Kidney epithelial cell (primary cell): ENCODE measurements at places on chromosomes 1 and 21.

- no peak for DNase-seq
Observed at GRCh38 chr1:62523860-62524259, 73.5 kb upstream of the ANGPTL3 start.

- DNase-seq, result no peak
Observed at GRCh38 chr1:184191181-184191621, 139.7 kb downstream of the TSEN15 start.

- no peak for DNase-seq
Observed at GRCh38 chr1:53327182-53327913, 522 bp downstream of the LRP8 start.

- no peak for DNase-seq
Observed at GRCh38 chr1:54489627-54490250, 58.3 kb upstream of the ACOT11 start.

GRCh38 chr1:66371233-66372005 is 162.5 kb upstream of the SGIP1 start:
- no peak for DNase-seq

DNA sequence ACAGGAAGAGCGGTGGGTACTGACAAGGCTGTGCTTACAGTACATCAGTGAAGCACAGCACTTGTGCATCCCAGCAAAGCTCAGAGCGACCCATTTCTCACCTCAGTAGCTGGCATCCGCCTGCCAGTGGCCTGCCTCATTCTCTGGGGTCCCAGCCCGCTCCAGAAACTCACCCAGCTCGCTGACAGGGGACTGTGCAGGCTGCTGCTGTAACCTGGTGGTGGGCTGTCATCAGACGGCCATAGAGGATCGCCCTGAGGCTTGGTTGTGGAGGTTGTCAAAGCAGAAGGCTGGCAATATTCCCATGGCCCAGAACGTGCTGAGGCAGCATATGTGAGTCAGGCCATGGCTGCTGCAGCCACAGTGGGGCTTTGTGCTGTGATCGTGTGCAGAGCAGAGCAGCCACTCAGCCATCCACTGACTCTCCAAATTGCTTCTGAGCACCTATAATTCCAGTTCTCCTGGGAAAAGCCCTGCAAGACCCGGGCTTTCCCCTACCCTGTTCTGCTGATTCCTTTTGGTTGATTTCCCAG is 13.6 kb upstream of the GPR137B start:
- DNase-seq, result no peak

DNA sequence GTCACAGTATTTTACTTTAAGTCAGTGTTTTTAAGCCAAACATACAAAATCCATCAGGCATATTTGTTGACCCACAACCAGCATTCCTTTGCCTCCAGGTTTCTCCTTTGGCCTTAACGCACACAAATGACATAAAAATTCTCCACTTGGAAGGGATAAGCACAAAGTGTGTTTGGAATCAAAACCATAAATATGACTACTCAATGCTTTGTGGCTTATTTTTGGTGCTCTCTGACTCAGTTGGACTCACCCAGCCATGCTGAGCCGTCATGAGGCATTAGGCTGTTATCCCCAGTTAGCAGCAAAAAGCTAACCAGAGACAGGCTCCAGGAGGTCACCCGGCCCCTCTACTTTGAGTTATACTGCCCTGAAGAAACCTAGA is 948 bp downstream of the PRUNE1 start:
- DNase-seq, result no peak

GRCh38 chr1:153556348-153556747 is 7.3 kb upstream of the S100A3 start:
- no peak for DNase-seq

- no peak for DNase-seq
Observed at GRCh38 chr1:37797750-37798345, 4.2 kb downstream of the MANEAL start.

GRCh38 chr1:152029144-152029928 is 7.5 kb downstream of the S100A11 start:
- DNase-seq, result no peak

DNA sequence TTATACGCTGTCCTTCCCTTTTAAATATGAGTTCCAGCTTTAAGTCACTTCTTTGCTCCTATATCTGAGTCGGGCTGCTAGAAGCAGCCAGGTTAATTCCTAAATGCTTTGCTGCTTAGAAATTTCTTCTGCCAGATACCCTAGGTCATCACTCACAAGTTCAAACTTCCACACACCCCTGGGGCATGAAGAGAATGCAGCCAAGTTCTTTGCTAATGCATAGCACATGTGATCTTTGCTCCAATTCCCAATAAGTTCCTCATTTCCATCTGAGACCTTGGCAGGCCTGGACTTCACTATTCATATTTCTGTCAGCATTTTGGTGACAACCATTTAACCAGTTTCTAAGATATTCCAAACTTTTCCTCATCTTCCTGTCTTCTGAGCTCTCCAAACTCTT is 14.5 kb upstream of the APP start:
- no peak for DNase-seq

- no peak for DNase-seq
Observed at GRCh38 chr1:102798718-102799117, 309.6 kb downstream of the COL11A1 start.

DNA sequence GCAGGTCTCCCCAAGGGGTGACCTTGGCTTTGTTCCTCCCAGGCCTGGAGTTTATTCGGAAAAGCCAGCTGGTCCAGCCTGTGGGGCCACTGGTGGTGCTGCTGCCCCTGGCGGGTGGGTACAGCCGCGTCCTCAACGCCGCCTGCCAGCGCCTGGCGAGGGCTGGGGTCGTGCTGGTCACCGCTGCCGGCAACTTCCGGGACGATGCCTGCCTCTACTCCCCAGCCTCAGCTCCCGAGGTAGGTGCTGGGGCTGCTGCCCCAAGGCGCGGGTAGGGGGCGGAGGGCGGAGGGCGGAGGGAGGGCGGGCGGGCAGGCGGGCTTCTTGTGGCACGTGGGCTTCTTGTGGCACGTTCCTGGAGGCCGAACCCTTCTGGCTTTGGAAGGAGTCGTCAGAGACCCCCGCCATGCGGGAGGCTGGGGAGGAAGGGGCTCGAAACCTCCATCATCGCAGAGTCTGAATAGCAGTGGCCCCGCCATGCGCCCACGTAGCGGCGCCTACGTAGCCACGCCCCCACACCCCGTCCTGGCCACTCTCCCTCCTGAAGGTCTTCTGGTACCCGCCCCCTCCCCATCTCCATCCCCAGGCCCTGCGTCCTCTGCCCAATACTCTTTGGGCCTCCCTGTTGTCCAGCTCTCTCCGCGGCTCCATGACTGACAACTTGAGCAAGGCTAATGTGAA is 16.7 kb downstream of the PCSK9 start:
- no peak for DNase-seq

- DNase-seq, result no peak
Observed at GRCh38 chr1:196677781-196678509, 26.1 kb downstream of the CFH start.

- DNase-seq, result no peak
Observed at GRCh38 chr1:7421471-7422075, 349.5 kb upstream of the VAMP3 start.

GRCh38 chr1:19967808-19968207 is 11.6 kb downstream of the PLA2G2A start:
- no peak for DNase-seq

DNA sequence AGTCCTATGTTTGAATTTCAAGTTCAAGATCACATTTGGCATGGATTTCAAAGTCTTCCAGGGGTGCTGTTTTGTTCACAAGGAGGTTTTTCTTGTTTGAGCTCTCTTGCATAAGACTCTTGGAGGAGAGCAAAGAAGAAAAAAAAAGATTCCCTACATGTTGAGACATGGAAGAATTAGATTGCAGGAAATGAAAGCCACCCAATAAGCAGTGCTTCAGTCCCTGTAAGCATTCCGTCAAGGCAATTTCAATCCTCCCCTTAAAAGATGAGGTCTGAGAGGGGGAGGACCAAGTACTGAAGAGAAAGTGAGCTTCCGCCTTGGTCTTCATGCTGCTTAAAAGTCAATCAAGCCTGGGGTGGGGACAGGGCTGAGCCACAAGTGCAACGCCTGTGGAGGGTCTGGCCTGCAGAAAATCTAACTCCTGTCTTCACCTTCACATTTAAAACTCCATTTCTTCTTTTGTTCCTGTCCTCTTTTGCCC is 50.2 kb downstream of the LPAR3 start:
- DNase-seq, result no peak

GRCh38 chr1:165073185-165074007 is 283.1 kb downstream of the LMX1A start:
- DNase-seq, result peak; percentile 10

GRCh38 chr21:42654179-42654912 is 925 bp downstream of the PDE9A start:
- DNase-seq, result no peak

DNA sequence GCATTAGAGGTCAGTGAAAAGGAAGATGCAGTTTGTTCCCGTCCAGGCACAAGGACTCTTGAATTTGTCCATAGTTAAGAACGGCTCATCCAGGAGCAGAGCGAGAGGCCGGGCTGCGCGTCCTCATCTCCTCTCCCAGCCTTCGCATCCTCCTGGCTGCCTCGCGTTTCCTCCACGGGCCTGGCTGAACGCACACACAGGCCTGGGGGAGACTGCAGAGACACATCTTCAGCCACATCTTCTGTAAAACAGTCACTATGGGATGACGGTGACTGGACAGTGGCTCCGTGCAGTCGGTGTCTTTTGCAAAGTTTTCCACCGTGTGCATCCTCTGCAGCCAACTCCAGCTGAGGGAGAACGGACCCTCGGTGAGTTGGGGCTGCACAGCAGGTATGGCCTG is 89.7 kb downstream of the PSMG1 start:
- no peak for DNase-seq

GRCh38 chr1:148166558-148167492 is 14.7 kb upstream of the NBPF11 start:
- no peak for DNase-seq

GRCh38 chr21:32826329-32827167 is 55.0 kb upstream of the PAXBP1 start:
- DNase-seq, result no peak
